ENCODE measurements at places on chromosomes 12 and 14.

GRCh38 chr12:29640589-29641345, 143.0 kb downstream of the TMTC1 start:
- peak; percentile 4 for DNase-seq

GRCh38 chr14:31921721-31922120, 155.4 kb upstream of the ARHGAP5 start:
- no peak for DNase-seq

- peak; percentile 64 for DNase-seq
Measured at GRCh38 chr14:24307575-24308341, at the start of gene CIDEB. TSS of gene CIDEB (minus strand) at chr14:24307977. CDS start at chr14:24307858, 119 bp downstream.

DNA sequence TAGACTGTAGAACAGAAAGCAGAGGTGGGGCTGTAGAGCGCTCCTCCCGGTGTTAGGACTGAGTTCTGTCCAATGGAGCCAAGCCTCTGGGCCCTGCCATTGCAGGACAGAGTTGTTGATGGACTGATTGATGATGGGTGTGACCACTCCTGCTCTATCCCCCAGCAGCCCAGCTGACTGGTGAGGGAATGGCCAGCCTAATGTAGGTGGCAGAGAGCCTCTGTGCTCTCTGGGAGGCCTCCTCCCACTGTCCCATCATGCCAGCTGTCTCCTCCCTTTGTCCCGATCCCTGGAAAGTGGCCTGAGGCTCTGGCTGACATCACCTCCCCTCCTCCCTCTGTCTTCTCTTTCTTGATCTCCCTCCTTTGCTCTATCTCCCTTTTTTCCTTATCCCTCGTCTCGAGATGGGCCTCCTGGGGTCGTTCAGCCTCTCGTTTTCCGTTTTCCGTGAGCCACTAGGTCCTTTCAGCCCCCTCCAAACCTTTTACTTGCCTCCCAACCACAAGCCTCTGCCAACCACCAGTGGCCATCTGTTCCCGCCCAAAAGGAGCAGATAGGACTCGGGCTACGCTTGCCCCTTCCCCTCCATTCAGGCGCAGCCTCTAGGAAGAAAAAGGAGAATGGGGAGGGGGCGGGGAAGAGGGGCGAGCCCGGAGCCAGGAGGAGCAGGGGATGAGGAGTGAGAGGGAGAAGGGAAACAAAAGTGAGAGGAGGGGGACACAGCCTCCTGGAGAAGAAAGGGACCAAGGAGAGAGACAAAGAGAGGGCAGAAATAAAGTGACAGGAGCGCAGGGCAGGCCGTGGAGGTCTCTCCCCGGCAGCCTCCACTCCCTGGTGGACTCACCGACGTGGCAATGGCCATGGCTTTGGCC, 572 bp downstream of the EFS start:
- DNase-seq, result peak; percentile 36

GRCh38 chr12:56628671-56629458, 1.3 kb downstream of the BAZ2A start:
- peak; percentile 70 for DNase-seq

GRCh38 chr14:68939893-68940613, 39.0 kb downstream of the ACTN1 start:
- DNase-seq, result peak; percentile 100

GRCh38 chr12:128840862-128841468, 12.3 kb upstream of the GLT1D1 start:
- DNase-seq, result no peak

- DNase-seq, result no peak
Measured at GRCh38 chr12:110807640-110808039, 39.1 kb upstream of the CCDC63 start.

DNA sequence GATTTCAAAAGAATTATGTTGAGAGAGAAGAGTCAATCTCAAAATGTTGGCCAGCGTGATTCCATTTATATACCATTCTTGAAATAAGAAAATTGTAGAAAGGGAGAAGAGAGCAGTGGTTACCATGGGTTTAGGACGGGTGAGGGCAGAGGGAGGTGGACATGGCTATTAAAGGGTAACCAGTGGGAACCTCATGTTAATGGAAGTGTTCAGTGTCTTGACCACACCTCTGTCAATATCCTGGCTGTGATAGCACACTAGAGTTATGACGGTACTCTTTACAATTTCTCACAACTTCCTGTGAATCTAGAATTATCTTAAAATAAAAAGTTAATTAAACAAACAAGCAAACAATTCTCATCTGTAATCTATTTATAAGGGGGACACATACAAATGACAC, 821.2 kb downstream of the VRK1 start:
- DNase-seq, result no peak

DNA sequence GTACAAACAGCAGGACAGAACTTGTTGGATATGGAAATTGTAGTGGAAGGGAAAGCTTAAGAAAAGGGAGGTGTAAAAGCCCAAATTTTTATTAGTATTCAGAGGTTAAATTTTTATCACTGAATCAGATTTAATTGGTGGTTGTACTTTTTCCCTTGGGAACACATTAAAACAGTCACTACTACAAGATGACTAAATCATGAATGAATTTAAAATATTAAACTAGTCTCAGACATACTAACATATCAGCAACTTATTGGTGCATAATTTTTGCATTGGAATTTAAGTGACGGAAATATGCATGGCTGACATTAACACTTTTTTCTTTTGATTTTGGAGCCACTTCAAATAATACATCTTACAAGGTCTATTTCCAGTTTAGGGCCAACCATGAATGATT, 27.6 kb downstream of the SAMD4A start:
- peak; percentile 50 for DNase-seq

DNA sequence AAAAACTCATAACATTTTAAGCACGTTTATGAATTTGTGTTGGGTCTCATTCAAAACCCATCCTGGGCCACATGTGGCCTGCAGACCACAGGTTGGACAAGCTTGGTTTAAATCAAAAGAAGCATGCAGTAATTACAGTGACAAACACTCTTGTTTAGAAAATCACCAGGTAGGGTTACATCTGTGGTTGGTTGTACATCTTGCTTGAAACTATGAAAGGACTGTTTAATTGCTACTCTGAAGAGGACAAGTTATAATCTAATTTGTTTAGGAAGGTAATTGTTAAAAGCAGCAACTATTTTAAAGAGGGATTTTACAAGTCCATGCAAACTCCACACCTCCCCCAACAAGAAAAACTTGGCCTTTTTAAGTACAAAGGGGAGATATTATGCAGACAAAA, 4.0 kb downstream of the TRIP11 start:
- no peak for DNase-seq

- DNase-seq, result peak; percentile 51
Measured at GRCh38 chr12:89469361-89469760, 55.2 kb downstream of the GALNT4 start.

DNA sequence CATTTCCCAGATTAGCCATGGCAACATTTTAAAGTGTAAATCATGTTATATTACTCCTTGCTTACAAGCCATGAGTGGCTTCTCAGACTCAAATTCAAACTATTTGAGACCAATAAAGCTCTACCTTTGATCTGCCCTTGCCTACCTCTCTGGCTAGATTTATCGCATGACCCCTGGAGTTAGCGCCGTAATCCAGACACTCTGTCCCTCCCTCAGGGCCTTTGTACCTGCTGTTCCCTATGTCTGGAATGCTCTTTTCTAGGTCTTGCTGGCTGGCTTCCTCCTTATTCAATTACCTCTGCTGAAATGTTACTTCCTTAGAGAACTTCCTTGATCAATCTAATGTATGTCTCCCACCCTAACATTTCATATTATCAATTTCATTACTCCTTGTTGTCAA, 16.3 kb downstream of the SIX4 start:
- DNase-seq, result no peak

DNA sequence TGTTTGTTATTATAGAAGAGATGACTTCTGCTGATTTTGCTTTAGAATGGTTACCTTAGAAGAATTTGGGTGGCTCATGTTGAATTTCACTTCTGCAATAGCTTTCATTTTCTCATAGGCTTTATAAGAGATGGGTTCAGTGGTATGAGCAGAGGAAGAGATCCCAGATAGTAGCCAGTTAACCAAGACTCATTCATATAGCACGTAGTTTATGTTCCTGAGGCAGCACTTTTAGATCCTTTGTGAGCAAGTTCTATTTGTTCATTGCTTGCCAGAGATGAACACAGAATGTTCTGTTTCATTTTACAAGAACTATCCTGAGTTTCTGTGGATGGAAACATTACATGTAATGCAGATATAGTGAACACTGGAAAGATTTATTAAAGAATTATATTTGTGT, 32.2 kb downstream of the RAB21 start:
- DNase-seq, result no peak

- no peak for DNase-seq
Measured at GRCh38 chr14:60756847-60757246, 22.3 kb downstream of the MNAT1 start.

GRCh38 chr14:100909439-100909838, 5.9 kb upstream of the RTL1 start:
- no peak for DNase-seq

DNA sequence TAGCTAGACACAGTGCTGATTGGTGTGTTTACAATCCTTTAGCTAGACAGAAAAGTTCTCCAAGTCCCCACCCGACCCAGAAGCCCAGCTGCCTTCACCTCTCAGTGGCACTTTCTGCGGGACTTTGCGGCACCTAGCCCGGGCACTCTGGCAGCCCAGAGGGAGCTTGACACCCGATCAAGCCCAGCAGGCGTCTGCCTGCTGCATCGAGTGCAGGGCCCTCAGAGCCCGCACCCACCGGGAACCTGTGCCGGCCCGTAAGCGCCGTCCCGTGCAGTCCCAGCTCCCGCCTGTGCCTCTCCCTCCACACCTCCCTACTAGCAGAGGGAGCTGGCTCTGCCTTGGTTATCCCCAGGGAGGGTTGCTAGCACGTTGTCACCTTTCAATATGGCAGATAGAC, 631.0 kb upstream of the STXBP6 start:
- DNase-seq, result no peak

GRCh38 chr14:58690801-58691516, 53.2 kb downstream of the DACT1 start:
- DNase-seq, result no peak
